ENCODE measurements at places on chromosomes 13 and 19. TPM values are rescaled to one million over a fixed set of nuclear protein-coding genes. Genes with fewer than 3 reads are reported as not detected.

Gene C19orf38
- polyA plus RNA-seq, result 0.65 TPM

DNA sequence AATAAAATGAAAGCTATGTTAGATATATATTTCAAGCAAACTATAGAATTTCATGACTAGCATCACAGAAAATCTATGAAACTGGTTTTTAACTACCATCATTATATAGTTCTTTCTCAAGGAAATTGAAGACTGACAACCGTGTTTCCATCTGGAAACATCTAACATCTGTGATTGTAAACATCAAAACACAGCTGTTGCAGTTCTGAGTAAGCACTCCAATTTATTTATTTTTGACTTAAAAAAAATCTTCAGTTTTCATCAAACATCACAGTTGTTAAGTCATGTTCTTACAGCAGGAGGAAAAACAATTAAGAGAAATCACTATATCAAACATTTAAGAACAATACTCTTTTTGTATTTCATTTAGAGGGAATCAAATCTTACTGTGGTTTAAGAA is 1653.0 kb upstream of the MIR17HG start:
- no peaks in the 10 kb centered on the region for H3K36me3 ChIP-seq
- no peak overlapping the region for H3K27ac ChIP-seq
- no peak for DNase-seq
- no peaks in the 10 kb centered on the region for H3K4me1 ChIP-seq

- no peaks in the 10 kb centered on the region for H3K36me3 ChIP-seq
- no peak overlapping the region for H3K27ac ChIP-seq
- no peaks in the 10 kb centered on the region for H3K27me3 ChIP-seq
These were observed 72.9 kb downstream of the RYR1 start for GRCh38 chr19:38506375-38506722.

DNA sequence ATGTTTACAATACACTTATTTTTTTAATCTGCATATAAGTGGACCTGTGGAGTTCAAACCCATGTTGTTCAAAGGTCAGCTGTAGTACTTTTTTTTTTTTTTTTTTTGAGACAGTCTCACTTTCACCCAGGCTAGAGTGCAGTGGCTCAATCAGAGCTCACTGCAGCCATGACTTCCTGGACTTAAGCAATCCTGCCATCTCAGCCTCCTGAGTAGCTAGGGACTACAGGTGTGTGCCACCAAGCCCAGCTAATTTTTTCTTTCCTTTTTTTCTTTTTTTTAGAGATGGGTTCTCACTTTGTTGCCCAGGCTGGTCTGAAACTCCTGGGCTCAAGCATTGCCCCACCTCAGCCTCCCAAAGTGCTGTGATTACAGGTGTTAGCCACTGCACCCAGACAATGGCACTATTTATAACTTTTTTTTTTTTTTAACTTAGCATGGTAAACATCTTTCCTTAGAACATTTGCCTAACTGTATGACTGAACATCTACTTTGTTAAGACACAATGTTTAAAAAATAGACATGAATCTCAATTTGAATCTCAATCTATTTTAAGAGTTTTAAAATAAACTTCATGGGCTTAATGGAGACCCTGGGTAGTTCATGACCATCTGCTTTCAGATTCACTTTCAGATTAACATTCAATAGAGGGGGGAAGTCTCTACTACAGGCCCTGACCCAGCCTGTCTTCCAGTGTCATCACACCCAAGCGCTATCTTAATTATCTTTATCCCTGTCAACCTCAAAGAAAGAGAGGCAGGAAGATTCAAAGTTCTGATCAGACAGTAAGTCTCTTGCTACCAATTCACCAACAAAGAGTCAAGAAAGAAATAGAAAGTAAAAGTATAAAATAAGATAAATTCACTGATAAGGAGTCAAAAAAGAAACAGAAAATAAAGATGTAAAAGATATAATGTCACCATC is 97.7 kb upstream of the DOCK9 start:
- DNase-seq, result no peak
- no peak overlapping the region for H3K4me3 ChIP-seq
- no peaks in the 10 kb centered on the region for H3K4me1 ChIP-seq
- no peaks in the 10 kb centered on the region for H3K27me3 ChIP-seq
- no peak overlapping the region for H3K27ac ChIP-seq
- no peaks in the 10 kb centered on the region for H3K36me3 ChIP-seq

- no peak for DNase-seq
- no peak overlapping the region for H3K27ac ChIP-seq
- H3K36me3 ChIP-seq, result no peaks in the 10 kb centered on the region
These were observed 82.6 kb upstream of the OXGR1 start for GRCh38 chr13:97076898-97077297.

DNA sequence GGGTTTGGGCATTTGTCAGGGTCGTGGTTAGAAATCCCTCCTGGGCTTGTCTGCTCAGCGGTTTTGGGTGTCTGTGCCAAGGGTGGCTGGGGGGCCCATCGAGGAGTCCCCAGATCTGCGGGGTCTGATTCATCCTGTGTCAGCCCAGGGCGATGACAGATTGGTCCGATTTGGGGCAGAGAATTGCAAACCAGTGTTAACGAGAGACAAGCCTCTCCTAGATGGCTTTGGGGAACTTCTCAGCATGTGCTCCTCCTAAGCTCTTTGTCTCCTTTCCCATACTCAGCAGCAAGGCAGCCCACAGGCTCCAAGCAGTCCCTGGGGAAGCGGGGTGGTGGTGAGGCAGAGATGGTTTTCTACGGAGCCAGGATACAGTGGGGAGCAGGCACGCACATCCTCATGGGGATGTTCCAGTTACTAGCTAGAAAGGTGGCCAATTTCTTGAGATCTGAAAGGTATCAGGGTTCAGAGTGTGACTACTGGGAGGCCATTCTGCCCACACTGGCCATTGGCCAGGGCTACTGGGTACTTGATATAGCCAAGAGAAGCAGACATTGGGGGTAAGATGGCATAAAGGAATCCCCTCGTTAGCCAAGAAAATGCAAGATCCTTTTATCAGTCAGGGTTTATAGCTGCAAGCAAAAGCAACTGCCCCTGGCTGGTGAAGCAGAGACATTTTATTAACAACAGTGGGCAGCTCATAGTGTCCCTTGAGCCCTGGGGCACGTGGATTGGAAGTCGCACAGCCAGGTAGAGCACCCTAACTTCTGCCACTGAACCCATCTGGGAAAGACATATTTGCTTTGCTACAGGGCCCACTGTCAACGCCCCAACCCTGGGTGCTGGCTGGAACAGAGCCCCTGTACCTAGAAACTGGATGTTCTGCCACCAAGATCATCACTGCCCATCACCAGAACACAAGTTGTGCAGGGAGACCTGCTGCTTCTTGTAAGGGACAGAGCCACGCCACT is 63.6 kb downstream of the RGCC start:
- no peaks in the 10 kb centered on the region for H3K27me3 ChIP-seq
- no peak overlapping the region for H3K27ac ChIP-seq
- no peak for DNase-seq
- no peak overlapping the region for H3K4me3 ChIP-seq
- H3K36me3 ChIP-seq, result no peaks in the 10 kb centered on the region
- H3K4me1 ChIP-seq, result no peaks in the 10 kb centered on the region

- DNase-seq, result no peak
- no peak overlapping the region for H3K27ac ChIP-seq
These were observed 37.3 kb upstream of the ALOX5AP start for GRCh38 chr13:30697996-30698401.

Gene KANK3
- 9.7 TPM for polyA plus RNA-seq

GRCh38 chr19:53981376-53981951 is 10.0 kb upstream of the CACNG6 start:
- H3K36me3 ChIP-seq, result no peaks in the 10 kb centered on the region
- no peak overlapping the region for H3K4me3 ChIP-seq
- no peak for DNase-seq

- H3K4me1 ChIP-seq, result peaks cover 10% of the 10 kb centered on the region
- H3K27me3 ChIP-seq, result no peaks in the 10 kb centered on the region
- no peak for DNase-seq
- no peaks in the 10 kb centered on the region for H3K36me3 ChIP-seq
These were observed 1.3 kb upstream of the LDLR start for GRCh38 chr19:11087870-11088505.

Gene IQCN
- 2.5 TPM for polyA plus RNA-seq

DNA sequence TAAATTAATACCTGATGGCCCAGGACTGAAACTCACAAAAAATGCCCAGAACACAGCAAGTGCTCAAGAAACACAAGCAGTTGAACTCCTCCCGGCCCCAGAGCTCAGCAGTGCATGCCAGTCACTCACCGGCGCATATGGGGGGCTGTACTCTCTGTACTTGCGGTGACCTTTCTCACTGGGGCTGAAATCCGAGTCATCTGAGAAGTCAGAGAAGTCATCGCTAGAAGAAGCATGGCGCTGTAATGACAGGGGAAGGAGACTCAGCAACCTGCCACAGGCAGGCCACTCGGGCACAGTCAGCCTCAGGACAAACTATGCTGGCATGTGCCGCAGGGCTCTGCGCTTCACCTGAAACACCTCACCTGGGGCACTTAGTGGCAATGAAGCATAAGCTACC is 19.7 kb downstream of the ZC3H4 start:
- no peaks in the 10 kb centered on the region for H3K36me3 ChIP-seq
- H3K27me3 ChIP-seq, result no peaks in the 10 kb centered on the region
- DNase-seq, result no peak
- H3K27ac ChIP-seq, result no peak overlapping the region
- H3K4me3 ChIP-seq, result no peak overlapping the region
- peaks cover 15% of the 10 kb centered on the region for H3K4me1 ChIP-seq

GRCh38 chr13:94827566-94827965 is 115.2 kb upstream of the SOX21 start:
- no peak overlapping the region for H3K27ac ChIP-seq
- no peaks in the 10 kb centered on the region for H3K27me3 ChIP-seq
- no peak overlapping the region for H3K4me3 ChIP-seq
- no peaks in the 10 kb centered on the region for H3K36me3 ChIP-seq
- H3K4me1 ChIP-seq, result no peaks in the 10 kb centered on the region

GRCh38 chr13:111187960-111188541 is 72.9 kb downstream of the ARHGEF7 start:
- H3K4me3 ChIP-seq, result no peak overlapping the region
- peaks cover 18% of the 10 kb centered on the region for H3K4me1 ChIP-seq
- no peak overlapping the region for H3K27ac ChIP-seq
- H3K36me3 ChIP-seq, result no peaks in the 10 kb centered on the region
- H3K27me3 ChIP-seq, result no peaks in the 10 kb centered on the region

DNA sequence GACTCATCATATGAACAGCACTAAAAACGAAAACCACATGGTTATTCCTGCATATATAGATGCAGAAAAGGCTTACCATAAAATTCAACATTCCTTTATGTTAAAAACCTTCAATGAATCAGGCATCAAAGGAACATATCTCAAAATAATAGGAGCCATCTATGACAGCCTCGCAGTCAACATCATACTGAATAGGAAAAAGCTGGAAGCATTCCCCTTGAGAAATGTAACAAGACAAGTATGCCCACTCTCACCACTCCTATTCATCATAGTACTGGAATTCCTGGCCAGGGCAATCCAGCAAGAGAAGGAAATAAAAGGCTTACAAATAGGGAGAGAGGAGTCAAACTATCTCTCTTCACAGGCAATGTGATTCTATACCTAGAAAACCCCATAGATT is 179.6 kb upstream of the HTR2A start:
- no peak for DNase-seq
- no peaks in the 10 kb centered on the region for H3K27me3 ChIP-seq
- no peak overlapping the region for H3K4me3 ChIP-seq
- H3K27ac ChIP-seq, result no peak overlapping the region
- H3K4me1 ChIP-seq, result no peaks in the 10 kb centered on the region

- H3K4me1 ChIP-seq, result peaks cover 19% of the 10 kb centered on the region
- no peak overlapping the region for H3K4me3 ChIP-seq
- H3K36me3 ChIP-seq, result no peaks in the 10 kb centered on the region
- peak; percentile 99 for DNase-seq
These were observed 6.6 kb upstream of the BCL3 start for GRCh38 chr19:44741841-44742329.

DNA sequence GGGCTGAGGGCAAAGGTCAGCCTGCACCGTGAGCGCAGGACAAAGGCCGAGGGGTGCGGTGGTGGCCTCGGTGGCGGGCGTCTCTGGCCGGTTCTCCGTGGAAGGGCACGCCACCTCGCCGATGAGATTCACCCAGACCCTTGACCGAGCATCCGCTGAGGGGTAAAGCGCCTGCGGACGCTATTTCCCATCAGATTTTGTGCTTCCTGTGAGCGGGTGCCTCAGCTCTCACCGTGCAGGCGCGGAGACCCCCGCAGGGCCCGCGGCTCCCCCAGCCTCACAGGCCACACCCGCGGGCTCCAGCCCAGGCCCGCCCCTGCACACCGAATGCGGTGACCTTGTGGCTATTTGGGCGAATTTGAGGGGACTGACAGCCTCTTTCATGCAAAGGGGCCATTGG is 348.0 kb downstream of the TEX29 start:
- H3K4me3 ChIP-seq, result no peak overlapping the region
- no peaks in the 10 kb centered on the region for H3K27me3 ChIP-seq
- H3K4me1 ChIP-seq, result peaks cover 2% of the 10 kb centered on the region
- no peaks in the 10 kb centered on the region for H3K36me3 ChIP-seq

Gene LGALS14
- polyA plus RNA-seq, result not detected

GRCh38 chr19:971795-972194 is 12.3 kb upstream of the WDR18 start:
- H3K27me3 ChIP-seq, result no peaks in the 10 kb centered on the region
- H3K4me1 ChIP-seq, result no peaks in the 10 kb centered on the region
- H3K4me3 ChIP-seq, result no peak overlapping the region
- no peak for DNase-seq
- no peaks in the 10 kb centered on the region for H3K36me3 ChIP-seq

DNA sequence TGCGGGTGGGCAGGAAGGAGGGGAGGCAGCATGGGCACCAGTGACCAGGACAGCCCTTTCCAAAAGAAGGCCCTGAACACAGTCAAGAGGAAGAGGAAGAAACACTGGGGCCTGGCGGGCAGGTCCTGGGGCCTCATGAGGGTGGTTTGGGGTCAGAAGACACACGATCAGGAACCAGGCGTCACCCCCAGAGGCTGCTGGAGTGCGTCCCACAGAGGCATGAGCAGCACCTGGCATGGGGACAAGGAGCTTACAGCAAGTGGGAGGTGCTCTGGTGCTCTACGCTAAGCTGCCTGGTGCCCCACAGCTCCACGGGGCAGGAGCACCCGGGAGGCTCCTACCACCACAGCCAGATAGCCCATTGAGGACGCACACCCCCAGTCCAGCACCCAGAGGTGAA is 20.0 kb downstream of the ELL start:
- H3K4me3 ChIP-seq, result no peak overlapping the region
- no peaks in the 10 kb centered on the region for H3K27me3 ChIP-seq
- H3K36me3 ChIP-seq, result no peaks in the 10 kb centered on the region
- no peak for DNase-seq

Measured in ovary (tissue), 10 donors.